ENCODE measurements at places on chromosomes 4 and X. TPM values are rescaled to one million over a fixed set of nuclear protein-coding genes. Genes with fewer than 3 reads are reported as not detected.

TEC gene
- total RNA-seq: 3.5 TPM

GAGE2A gene
- total RNA-seq: not detected

SPATA18 gene
- total RNA-seq: 10.8 TPM

FRG2 gene
- total RNA-seq: not detected

HS6ST2 gene
- total RNA-seq: 23.1 TPM

PRKG2 gene
- total RNA-seq: 0.90 TPM

VEGFD gene
- 0.70 TPM for total RNA-seq

IRS4 gene
- total RNA-seq: 2.2 TPM

EFNB1 gene
- 70.1 TPM for total RNA-seq

TMPRSS11D gene
- total RNA-seq: not detected

CPLX1 gene
- 4.6 TPM for total RNA-seq

TKTL2 gene
- not detected for total RNA-seq

Data from mesothelial cell of epicardium (in vitro differentiated cells).